Fibroblast of skin of left biceps (primary cell): ENCODE measurements at places on chromosomes 16 and 17.

DNA sequence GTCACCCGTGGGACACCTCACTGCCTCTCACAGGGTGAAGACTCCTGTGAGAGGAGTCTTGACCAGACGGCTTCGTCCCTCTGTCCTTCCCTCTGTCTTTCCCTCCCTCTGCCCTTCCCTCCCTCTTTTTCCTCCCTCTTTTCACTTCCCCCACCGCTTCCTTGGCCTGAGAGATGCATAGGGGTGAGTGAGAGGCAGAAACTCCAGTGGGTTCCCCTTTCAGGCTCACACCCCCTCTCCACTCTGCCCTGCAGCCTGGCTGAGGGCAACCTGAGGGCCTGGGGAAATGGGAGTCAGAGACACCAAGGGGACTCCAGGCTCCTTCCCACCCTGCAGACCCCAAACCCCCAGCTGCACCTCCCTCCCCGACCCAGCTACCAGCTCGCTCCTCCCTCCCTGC lies 14.6 kb upstream of the KRT17 start:
- no peak for DNase-seq

- DNase-seq = no peak
Measured at GRCh38 chr16:990516-991291, 9.1 kb downstream of the SOX8 start.

GRCh38 chr17:80106176-80106575 lies 4.8 kb downstream of the GAA start:
- no peak for DNase-seq

GRCh38 chr16:84059946-84060901 lies 17.6 kb upstream of the SLC38A8 start:
- DNase-seq = no peak

- DNase-seq = no peak
Measured at GRCh38 chr16:55503726-55504550, 4.9 kb upstream of the LPCAT2 start.
